ENCODE measurements at places on chromosomes 11 and 22. TPM values are rescaled to one million over a fixed set of nuclear protein-coding genes. Genes with fewer than 3 reads are reported as not detected.

GRCh38 chr22:46087816-46088277 is 62.5 kb upstream of the PPARA start:
- DNase-seq = no peak

GRCh38 chr11:86816251-86816726 is 15.9 kb downstream of the PRSS23 start:
- no peak for DNase-seq

DNA sequence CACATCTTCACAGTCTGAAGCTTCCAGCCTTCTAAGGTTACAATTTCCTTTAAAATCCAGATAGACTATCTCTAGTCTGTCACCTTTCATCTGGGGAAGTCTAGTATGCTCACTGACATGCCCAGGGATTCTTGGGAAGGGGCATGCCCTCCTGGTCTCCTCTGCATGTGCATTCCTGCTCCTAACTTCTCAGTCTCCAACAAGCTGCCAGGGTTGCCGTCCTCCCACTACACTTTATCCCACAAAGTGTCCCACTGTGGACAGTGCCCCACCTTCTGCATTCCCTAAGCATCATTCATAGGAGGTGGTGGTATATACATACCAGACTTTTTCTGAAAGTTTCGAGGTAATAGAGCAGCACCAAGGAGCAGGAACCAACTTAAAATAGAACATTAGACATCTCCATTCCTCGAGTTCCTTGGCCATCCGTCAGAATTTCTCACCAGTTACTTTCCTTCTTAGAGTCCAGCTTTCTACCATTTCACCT is 28.7 kb downstream of the EIF3F start:
- DNase-seq = no peak

- no peak for DNase-seq
Observed at GRCh38 chr11:76863196-76863777, 2.6 kb downstream of the ACER3 start.

DNA sequence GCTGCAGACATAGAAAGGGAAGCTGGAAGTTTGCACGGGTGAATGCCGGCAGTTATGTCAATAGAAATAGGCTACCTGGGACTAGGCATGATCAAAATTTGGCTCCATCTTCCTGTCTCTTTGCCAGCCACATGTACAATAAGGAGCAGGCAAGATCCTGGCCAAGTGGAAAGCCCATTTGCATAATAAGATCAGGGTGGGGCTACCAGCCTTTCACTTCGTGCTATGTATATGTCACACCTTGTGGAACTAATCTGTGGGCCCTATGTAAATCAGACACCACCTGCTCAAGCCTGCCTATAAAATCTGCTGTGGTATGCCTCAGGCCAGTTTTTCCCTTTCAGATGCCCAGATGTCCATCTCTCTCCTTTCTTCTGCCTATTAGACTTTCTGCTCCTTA is 79.3 kb upstream of the DRD2 start:
- DNase-seq = no peak

DNA sequence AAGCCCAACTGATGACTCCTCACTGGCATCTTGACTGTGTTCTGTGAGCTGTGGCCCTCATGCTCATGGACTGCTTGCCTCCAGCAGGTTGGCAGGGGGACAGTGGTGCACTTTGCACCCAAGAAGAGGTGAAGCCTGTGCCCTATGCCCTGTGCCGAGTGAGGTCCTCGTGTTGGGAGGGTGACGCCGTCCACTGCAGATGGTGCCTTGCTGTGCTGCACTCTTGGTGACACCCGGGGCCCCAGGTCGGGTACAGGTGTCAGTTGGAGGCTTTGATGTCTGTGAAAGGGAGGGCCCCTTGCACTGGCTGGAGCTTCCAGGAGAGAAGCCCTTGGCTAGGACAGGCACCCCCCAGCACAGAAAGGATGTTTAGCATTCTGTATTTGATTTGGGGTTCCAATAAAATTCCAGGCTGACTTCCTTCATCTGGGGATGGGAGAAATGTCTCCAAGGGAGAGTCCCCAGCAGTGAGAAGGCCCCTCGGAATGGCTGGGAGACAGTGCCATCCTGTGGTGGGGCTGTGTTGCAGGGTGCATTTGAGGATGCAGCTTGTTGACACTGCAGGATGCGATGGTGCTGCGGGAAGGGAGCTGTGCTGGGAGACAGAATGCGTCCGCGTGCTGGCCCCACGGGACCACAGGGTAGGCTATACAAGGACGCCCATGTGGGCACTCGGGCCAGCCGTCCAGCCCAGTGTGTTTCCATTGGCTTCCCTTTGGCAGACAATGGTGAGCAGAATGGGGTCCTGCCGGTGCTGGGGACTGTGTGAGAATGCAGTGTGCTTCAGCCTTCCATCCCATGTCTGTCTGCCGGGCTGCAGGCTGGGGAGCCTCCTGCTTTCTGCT is 2.5 kb upstream of the ZDHHC8 start:
- no peak for DNase-seq

The APOL3 gene
- polyA plus RNA-seq = 16.8 TPM

Data from right renal cortex interstitium (tissue), 3 donors.